WTC11 (cell line): ENCODE measurements at places on chromosomes 5 and 9.

DNA sequence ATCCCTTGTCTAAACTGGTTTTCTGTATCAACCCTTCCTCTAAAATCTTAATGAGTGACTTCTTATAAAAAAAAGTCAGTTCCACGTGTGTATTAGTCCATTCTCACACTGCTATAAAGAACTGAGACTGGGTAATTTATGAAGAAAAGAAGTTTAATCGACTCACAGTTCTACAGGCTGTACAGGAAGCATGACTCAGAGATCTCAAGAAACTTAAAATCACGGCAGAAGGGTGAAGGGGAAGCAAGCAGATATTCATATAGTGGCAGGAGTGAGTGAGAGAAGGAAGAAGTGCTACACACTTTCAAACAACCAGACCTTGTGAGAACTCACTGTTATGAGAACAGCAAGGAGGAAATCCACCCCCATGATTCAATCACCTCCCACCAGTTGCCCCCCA, 307.8 kb upstream of the ARRDC3 start:
- DNase-seq: no peak

- DNase-seq: no peak
Measured at GRCh38 chr5:9351546-9351945, 194.3 kb downstream of the SEMA5A start.

DNA sequence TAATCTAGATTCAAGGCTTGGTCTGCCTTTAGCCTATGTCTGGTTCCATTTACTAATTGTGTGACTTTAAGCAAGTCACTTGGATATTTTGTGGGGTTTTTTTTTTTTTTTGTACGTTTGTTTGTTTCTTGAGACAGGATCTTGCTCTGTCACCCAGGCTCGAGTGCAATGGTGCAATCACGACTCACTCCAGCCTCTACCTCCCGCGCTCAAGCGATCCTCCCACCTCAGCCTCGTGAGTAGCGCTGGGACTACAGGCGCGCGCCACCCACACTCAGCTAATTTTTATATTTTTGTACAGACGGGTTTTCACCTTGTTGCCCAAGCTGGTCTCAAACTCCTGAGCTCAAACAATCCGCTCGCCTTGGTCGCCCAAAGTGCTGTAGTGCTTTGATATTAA, 1.1 kb upstream of the PFDN1 start:
- no peak for DNase-seq

GRCh38 chr5:148147415-148147814, 20.9 kb upstream of the SPINK14 start:
- no peak for DNase-seq

DNA sequence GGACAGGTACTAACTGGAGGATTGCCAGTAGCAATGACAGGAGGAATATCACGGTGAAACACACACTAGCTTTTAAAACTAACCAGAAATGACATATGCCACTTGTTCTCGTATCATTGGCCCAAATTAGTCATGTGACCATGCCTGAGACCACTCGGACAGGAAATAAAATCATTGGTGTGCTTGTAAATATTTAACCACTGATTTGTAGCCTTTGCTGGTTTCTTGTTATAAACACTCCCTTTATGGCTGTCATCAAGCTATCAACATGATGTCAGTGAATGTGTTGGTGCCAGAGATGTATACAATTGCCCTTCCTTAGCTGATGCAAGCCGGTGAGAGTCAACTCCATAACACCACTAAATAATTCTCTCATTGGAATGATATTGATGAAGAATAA, 123.7 kb upstream of the ANKH start:
- no peak for DNase-seq

DNA sequence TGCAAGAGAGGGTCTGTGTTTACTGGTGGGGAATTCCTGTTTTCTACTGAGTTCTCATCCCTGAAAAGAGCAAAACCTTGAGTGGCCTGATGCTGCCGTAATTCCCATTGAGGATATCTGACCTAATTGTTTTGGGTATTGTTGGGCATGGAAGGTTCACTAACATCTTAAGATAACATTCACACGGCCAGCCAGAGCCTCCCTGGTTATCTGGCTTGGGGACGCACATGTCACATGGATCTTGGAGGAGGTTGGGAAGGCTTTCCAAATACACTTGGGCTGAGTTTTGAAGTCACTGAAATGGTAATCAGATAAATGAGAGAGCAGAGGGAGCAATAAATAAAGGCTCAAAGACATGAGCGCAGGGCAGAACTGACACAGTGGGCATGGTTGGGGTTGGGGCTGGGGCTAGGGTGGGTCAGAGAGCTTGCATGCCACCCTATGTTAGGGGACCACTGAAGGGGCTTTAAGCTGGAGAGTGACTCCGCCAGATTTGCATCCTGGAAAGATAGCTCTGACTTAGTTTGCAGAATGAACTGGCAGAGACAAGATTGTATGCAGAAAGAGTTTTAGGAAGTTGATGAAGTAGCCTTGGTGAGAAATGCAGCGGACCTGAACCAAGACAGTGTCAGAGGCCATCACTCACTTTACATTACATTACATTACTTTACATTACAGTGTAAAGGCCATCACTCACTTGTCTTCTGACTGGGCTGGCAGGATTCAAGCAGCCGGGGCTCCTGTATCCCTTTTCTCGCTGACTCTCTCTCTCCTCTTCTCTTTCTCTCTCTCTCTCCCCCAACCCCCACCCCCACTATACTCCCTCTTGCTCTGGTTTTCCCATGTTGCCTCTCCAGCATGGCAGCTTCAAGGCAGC, 24.2 kb downstream of the SLC1A1 start:
- peak; percentile 19 for DNase-seq

- peak; percentile 6 for DNase-seq
Measured at GRCh38 chr9:133004091-133004998, 25.9 kb downstream of the GFI1B start.

DNA sequence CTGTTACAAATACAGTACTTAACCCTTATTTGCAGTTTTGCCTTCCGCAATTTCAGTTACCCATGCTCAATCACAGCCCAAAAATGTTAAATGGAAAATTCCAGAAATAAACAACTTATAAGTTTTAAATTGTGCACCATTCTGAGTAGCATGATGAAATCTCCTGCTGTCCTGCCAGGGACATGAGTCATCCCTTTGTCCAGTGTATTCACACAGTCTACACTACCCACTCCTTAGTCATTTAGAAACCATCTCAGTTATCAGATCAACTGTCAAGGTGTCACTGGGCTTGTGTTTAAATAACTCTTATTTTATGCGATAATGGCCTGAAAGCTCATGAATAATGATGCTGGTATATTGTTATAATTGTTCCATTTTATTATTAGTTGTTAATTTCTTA, 95.8 kb downstream of the PLCXD3 start:
- no peak for DNase-seq

- no peak for DNase-seq
Measured at GRCh38 chr5:180105827-180106312, 34.3 kb upstream of the RNF130 start.

- no peak for DNase-seq
Measured at GRCh38 chr5:44719856-44720255, 88.9 kb upstream of the MRPS30 start.

DNA sequence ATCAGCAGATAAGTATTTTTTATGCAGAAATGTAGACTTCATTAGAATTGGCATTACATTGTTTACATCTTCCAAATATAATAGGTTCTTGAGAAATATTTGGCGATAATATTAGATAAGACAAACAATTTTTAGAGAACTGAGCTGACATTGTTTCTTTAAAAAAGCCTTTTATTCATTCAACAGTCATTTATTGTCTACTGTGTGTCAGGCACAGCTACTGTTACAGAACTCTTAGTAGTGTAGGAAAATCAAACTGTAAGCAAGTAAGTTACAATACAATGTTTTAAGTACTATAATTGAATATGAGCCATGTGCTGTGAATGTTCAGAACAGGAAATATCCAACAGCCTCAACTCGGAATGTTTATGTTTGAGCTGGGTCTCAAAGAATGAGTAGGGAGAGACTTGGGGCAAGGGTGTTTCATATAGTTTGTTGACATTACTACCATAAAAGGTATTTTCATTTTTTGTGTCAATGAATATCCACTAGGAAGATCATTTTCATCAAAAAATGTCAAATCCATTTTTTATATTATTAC, 114.0 kb downstream of the CDC42SE2 start:
- DNase-seq: no peak

- DNase-seq: no peak
Measured at GRCh38 chr9:124349267-124349666, 66.0 kb downstream of the PSMB7 start.

- peak; percentile 72 for DNase-seq
Measured at GRCh38 chr9:4073371-4073770, 226.5 kb downstream of the GLIS3 start.

DNA sequence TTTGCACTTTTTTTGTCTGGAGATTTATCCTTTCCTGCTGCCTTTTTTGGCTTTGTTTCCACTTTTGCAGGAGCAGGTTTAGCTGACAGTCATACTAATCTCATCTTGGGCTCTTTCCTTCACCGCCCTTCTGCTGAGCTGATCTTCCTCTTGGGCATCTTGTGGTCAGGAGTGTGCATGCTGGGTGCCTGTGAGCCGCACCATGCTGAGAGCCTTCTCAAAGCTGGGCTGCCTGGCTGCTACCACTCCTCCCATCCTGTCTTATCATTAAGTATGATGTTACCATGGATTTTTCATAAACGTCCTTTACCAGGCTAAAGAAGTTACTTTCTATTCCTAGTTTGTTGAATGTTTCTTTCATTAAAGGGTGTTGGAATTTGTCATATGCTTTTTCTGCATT, 49.5 kb upstream of the MCCC2 start:
- DNase-seq: no peak

DNA sequence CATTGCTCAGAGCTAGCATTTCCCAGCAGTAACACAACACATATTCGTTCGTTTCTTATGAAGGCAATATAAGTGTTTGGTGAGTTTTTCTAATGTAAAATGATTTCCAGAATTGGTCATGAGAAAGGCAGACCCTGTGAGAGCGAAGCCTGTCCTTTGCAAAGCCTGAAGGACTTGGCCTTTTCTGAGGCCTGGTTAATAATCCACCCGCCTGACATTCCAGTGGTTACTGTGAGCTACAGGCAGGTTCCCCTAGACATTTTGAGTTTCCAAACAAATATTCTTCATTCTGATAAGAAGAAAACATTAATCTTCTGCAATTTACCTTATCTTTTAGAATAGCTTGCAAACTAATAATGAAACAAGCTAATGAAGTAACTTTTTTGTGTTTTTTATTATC, 38.0 kb downstream of the ADAMTS16 start:
- DNase-seq: no peak

DNA sequence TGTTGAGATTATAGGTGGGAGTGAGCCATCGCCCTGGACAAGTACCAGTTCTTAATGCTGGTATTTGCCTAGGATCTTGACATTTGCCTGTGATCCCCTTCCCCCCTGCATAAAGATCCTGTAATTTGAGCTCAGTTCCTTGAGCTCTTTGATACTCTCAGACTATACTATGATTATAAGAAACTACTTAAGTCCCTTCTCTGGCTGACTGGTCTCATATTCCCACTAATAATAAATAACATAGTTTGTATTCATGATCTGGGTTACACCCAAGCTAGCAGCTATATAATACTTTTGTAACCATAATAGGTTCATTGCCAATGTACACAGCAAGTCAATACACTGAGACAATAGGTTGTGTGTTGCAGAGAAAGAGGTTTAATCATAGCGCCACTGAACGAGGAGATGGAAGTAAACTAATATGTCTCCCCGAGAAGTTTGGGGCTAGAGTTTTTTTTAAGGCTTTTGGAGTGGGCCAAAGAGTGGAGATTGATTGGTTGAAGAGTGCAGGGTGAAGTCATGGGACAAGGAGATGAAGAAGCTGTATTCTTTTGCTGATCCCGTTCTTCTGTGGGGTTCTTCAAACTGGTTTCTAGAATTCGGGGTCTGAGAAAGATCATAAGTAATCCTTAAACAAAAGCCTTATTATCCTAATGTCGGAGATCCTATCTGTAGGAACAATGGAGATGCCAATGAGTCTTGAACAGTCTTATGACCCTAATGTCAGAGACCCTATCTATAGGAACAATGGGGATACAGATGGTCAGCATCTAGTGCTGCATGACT, 20.7 kb upstream of the SHOC1 start:
- DNase-seq: no peak

DNA sequence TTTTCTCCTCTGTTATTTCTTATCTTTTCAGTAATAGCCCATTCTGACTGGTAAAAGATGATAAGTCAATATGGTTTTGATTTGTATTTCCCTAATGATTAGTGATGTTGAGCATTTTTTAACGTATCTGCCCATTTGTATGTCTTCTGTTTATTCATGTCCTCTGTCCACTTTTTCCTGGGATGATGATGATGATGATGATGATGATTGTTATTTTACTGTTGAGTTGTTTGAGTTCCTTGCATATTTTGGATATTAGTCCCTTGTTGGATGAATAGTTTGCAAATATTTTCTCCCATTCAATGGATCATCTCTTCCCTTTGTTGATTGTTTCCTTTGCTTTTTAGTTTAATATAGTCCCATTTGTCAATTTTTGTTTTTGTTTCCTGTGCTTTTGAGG, 27.0 kb downstream of the UTP15 start:
- DNase-seq: no peak

- no peak for DNase-seq
Measured at GRCh38 chr5:140010798-140011197, 32.3 kb downstream of the NRG2 start.

GRCh38 chr9:92774274-92774673, 9.6 kb upstream of the BICD2 start:
- no peak for DNase-seq

DNA sequence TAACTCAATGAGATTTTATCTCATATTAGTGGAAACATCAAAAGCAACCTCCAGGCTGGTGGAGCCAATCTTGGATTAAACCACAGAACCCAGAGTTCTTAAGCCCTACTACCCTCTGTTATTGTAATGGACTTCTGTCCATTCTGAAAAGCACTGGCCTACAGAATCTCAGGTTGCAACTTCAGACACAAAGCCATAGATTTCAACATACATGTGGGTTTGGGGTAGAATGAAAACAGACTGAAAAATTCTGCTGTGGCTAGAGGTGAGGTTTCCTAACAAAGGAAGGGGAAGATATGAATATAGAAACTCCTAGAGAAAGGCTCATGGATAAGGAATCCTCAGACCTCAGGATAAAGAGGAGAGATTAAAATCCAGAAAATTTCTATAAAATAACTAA, 569.8 kb upstream of the RIOK2 start:
- no peak for DNase-seq

DNA sequence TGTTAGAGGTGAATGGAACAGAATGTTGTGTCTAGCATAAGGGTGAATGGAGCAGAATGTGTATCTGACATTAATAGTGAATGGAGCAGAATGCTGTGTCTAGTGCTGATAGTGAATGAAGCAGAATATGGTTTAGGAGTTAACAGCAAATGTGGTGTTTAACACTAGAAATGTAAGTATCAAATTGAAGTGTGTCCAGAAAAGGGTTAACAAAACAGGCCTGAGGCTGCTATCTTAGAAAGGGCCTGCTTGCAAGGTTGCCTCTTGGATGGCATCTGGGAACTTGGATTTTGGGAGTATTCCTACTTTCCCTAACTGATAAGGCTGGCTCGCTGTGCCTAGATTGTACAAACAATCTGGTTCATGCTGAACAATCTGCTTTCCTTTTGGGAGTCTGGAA, 76.1 kb downstream of the G3BP1 start:
- DNase-seq: no peak
